ENCODE measurements at places on chromosomes 11 and 22.

- DNase-seq: peak; percentile 45
Measured at GRCh38 chr22:44567846-44568493, 69.9 kb upstream of the RTL6 start.

- no peak for DNase-seq
Measured at GRCh38 chr22:47446821-47447810, 684.7 kb downstream of the TBC1D22A start.

DNA sequence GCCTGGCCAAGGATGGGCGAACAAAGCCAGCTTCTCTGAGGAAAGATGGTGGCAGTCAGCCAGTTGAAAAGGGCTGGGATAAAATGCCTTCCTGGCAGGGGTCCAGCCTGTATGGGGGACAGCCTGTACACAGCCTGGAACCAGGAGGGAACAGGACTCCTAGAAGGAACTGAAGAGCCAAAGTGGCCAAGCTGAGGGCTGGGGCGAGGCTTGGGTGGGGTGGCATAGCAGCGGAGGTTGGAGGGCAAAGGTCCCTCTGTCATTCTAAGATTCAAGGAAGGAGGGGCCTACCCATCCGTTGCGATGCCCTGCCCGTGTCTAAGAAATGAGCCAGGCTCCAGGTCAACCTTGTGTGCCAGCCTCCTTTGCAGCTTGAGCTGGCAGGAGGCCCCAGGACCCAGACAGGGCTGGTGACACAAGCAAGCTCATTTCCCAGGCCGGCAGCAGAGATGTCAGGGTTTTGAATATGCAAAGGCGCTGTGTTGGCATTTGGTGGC lies 22.6 kb downstream of the FADD start:
- no peak for DNase-seq

DNA sequence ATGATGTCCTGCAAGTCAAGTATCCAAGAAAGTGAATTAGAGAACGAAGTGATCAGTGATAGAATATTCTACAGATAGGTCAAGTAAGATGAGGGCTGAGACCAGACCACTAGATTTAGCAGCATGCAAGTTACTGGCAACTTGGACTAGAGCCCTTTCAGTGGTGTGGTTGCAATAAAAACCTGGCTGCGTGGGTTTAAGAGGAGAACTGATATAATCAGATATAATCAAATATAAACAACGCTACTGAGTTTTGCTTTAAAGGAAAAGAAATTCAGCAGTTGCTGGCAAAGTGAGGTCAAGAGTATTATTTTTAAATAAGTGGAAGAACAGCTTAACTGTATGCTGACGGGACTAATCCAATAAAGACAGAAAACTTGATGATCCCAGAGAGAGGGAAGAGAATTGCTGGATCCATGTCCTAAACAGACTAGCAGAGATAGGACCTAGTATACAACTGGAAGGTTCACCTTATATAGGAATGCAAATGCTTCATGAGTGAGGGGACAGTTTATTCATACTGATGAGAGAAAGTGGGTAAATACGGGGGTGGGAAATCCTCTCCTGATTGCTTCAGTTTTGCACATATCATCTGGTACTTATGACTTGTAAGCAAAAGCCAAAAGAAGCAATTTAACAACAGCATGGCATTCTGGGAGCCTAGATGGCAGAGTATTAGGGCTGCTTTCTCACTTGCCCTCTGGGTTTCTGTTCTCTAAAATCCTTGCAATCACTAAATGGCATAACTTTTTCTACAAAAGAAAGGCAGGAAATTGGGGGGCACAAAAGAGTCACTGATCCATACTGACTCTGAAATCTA lies 146.2 kb downstream of the RBFOX2 start:
- DNase-seq: no peak

GRCh38 chr11:111093061-111093460 lies 152.5 kb upstream of the POU2AF2 start:
- no peak for DNase-seq

DNA sequence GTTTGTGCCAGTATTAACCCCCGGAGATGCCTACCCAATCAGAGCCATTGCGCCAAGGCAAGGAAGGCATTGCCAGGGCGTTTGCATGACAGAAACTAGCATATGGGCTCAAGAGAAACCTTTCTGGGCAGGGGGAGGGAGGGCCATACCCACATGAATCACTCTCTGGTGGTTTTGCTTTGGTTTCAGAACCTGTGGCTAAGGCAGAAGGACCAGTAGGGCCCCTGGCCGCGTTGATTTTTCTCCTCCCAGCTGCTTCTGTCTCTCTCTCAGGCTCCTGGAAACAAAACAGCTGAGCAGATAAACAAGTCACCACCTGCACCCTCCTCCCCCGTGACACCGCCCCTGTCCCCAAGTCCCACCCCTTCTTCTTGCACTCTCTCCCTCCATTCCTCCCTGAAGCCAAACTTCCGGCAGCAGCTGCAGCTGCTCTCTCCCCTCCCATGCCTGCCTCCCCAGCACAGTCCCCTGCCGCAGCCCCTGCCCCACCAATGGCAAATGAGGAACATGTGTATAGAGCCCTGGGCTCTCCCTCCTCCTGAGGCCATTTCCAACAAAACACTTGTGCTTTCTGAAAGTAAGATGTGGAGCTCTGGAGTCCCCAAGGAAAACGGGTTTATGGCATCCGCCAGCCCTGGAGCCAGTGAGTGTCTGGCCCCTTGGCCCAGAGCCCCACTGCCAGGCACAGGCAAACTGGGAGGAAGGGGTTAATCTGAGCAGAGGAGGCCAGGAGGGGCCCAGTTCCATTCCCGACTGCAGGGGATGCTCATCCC lies 39.0 kb upstream of the ADA2 start:
- DNase-seq: peak; percentile 14

DNA sequence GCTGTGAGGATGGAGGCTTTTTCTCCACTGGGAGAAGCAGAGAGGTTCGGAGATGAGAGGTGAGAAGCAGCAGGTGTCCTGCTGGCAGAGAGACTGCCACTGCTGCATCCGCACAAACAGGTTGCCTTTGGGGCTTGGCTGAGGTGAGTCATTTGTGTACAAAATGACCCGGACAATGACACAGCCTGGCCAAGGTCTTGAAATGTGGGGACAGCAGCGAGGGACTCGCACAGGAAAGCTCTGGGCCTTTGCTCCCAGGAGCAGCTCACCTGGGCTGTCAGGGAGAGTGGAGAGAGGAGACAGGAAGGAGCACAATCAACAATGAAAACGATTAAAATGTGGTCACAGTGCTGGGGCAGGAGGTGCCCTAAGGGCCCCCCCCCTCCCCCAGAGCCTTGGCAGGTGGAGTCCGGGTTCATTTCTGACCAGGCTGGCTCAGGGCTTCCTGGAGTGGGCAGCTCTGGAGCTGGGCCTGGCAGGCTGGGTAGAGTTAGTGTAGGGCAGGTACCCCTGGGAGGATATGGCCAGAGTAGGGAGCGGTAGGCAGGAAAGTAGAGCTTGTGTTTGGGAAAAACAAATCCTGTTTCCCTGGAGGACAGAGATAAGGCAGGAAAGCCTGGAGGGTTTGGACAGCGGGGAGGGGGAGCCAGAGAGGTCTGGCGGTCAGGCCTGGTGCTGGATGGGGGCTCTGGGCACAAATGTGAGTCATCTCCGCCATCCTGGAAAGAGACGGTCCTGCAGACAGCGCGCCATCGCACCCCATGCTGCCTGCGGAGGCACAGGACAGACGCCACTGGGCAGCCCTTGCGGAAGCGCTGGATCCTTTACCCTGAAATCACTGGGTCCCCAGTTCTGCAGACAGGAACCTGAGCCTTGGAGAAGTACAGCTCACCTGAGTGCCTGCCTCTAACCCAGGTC lies 37.8 kb upstream of the CELSR1 start:
- no peak for DNase-seq

DNA sequence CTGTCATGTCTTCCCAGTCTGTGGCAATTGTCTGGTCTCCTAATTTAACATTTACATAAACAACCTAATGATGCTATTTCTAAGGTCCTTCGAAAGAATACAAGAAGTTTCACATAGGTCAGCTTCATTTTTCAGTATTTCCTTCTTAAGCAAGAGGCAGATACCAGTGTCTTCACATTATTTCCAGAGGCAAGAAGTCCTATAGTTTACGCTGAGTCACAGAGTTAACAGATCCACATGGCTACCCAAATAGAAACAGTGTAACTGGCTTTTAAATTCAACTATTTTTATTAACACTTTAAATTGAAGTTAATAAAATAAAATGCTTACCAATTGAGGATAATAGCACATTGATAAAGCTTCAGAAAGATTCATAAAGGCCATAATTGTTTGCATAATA lies 10.9 kb downstream of the PRRG4 start:
- no peak for DNase-seq

DNA sequence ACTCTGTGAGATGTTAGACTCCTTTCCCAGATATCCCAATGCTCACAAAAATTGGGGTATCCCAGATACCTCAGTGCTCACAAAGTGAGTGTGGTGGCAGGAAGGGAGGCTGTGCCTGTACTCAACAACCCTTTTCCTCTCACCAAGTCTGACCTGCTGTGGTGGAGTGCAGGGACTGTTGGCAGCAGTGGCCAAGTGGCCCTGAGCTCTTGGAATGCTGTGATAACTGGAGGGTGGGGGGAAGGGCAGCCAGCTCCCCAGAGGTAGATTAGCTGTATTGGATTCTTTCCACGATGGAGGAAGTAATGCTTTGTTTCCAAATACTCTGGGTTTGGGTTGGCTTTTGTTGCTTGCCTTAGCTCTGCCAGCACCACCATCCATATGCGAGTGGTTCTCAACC lies 46.0 kb upstream of the OR9Q1 start:
- no peak for DNase-seq

DNA sequence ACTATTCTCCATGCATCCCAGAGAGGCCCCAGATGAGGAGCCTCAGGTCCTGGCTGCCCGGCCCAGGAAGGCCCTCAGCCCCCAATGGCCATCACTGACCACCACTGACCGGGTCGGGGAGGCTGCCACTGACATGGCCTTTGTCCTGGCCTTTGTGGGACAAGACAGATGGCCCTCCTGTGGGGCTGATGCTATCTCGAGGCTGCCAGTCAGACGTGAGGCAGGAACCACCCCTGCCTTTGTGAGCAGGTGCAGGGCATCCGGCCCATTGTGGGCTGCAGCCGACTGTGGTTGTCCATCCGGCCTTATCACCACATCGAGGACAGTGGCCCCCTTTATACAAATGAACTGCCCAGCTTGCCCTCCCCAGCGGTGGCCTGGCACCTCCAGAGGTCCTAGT lies 5.5 kb downstream of the GP1BB start:
- DNase-seq: no peak

DNA sequence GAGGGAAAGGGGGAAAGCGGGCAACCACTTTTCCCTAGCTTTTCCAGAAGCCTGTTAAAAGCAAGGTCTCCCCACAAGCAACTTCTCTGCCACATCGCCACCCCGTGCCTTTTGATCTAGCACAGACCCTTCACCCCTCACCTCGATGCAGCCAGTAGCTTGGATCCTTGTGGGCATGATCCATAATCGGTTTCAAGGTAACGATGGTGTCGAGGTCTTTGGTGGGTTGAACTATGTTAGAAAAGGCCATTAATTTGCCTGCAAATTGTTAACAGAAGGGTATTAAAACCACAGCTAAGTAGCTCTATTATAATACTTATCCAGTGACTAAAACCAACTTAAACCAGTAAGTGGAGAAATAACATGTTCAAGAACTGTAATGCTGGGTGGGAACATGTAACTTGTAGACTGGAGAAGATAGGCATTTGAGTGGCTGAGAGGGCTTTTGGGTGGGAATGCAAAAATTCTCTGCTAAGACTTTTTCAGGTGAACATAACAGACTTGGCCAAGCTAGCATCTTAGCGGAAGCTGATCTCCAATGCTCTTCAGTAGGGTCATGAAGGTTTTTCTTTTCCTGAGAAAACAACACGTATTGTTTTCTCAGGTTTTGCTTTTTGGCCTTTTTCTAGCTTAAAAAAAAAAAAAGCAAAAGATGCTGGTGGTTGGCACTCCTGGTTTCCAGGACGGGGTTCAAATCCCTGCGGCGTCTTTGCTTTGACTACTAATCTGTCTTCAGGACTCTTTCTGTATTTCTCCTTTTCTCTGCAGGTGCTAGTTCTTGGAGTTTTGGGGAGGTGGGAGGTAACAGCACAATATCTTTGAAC lies 6.8 kb downstream of the MALAT1 start:
- DNase-seq: no peak

GRCh38 chr11:129190087-129190486 lies 2.0 kb downstream of the ARHGAP32 start:
- DNase-seq: no peak

DNA sequence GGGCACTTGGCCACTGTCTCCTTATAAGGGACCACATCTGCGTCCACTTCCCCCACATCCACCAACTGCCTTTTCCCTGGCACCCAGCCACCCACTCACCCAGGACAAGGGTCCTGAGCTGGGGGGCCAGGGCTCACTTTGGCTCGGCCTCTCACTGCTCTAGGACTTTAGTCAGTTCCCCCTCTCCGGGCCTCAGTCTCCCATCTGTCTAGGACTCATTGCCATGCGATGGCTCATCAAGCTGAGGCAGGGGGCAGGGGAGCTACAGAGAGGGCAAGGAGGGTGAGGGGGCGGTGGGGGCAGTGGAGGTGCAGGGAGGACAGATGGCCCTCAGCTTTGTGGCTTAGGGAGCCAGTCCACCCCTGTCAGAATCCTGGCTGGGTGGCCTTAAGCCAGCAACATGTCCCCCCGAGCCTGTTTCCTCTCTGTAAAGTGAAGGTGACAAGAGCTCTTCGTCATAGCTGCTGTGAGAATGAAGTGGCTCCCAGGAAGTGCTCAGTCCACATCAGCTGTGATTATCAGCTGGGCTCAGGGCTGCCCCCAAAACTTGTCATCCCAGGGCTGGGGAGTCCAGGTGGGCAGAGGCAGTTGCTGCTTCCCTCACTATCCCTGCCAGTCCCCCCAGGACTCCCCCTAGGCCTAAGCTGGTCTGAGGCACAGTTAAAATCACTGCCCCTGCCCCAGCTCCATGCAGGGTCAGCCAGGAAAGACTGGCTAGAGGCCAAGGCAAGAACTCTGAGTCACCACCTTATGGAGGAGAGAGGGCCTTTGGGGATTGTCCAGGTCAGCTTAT lies 14.9 kb downstream of the RAC2 start:
- no peak for DNase-seq

DNA sequence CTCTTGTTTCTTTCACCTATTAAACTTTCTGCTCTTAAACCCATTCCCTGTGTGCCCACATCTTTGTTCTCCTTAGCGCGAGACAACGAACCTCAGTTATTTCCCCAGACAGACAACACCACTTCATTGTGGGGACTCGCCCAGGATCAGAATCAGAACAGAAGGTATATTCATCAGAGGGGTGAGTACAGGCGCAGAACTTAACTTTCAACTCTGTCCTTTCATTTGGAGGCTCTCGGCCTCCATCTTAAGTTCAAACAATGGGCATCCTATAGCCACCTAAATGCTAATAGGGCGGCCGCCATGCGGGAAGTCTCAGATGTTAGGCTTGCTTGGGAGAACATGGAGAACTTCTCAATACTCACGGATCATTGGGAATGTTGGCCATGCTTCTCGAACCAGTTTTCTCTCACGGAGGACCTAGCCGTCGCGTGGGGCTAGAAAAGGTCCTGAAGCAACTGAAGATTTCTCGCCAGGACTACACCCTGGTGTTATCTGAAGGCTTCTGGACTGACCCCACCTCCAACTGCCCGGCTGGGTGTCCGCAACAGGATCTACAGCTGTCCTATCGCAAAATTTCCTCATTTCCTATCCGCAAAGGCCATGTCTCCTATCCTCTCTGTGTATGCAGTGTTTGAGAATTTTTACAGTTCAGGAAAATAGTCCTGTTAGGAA lies 13.4 kb upstream of the HYLS1 start:
- no peak for DNase-seq

GRCh38 chr11:79055856-79056631 lies 384.8 kb downstream of the TENM4 start:
- DNase-seq: no peak
